ENCODE measurements at places on chromosomes 12 and 14.

DNA sequence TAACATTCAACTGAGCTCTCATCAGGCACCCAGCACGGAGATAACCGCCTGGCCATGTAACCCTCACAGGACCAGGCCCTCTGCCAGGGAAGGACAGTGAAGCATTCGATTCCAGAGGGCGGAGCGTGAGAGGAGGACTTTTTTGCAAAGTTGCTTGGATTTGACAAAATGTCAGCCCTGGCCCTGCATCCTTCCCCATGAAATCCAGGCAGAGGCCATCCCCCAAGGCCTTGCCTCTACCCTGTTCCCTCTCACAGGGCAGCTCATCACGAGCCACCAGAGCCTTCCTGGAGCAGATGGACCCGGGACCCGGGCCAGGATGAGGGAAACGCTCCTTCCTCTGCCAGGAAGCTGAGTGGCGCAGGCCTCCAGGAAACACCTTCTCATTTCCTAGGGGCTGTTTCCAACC lies 17.0 kb downstream of the CAMKK2 start:
- no peak for DNase-seq

DNA sequence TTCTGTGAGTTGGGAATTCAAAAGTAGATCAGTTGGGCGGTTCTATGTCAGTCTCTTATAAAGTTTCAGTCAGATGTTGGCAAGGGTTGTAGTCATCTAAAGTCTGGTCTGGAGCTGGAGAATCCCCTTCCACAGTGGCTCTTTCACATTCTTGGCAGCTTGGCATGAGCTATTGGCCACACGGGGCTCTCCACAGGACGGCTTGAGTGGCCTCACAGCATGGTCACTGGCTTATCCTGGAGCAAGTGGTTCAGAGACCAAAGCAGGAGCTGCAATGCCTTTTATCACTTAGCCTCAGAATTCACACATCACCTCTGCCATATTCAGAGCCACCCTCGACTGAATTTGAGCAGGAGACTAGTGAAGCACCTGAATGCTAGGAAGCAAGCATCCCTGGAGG lies 7.1 kb upstream of the KICS2 start:
- no peak for DNase-seq

DNA sequence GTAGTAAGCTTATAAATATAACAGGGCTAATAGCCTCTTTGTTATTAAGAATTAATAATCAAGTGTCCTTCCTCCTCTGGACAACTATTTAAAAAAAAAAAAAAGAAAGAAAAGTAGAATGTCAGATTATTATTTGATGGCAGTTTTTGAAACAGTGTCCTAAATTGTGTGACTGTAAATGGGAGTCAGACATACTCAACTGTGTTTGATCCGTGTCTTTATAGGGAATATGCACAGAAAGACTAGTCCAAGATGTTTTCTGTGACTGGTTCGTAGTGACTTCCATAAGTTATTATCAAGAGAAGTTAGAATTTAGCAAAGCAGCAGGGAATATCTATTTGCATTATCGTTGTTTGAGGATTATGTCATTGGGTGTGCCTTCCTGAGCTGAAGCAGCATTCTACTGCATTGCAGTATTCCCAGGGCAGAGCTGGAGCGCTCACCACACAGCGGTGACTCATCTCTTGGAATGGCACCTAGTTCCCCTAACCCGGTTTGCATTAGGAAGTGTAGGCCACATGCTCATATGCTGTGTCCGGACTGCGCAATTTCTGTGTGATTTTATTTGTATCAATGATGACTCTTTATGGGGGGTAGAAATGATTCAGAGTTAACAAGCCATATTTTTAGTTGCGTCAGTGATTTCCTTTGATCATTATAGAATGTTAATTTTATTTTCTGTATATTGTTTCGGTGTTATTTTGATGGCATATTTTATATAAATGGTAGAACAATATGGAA lies 7.9 kb downstream of the DYNC1H1 start:
- DNase-seq, result no peak

GRCh38 chr14:60647081-60647836 lies 2.0 kb downstream of the SIX1 start:
- no peak for DNase-seq

DNA sequence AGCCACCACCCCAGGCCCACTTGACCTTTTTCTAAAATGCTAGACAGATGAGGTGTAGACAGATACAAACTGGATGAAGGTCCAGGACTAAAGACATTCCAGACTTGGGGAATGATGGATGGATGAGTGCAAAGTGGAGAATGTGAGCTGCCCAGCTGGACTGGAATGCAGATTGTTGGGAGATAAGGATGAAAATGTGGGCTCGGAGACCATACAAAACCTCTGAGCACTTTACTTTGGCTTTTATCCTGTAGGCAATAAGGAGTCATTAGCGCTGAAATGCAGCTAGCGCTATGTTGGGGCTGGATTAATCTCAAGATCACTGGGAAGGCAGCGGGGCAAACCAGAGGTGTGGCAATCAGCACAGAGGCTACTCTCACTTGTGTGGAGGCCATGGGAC lies 64.7 kb upstream of the GNPNAT1 start:
- DNase-seq, result no peak

DNA sequence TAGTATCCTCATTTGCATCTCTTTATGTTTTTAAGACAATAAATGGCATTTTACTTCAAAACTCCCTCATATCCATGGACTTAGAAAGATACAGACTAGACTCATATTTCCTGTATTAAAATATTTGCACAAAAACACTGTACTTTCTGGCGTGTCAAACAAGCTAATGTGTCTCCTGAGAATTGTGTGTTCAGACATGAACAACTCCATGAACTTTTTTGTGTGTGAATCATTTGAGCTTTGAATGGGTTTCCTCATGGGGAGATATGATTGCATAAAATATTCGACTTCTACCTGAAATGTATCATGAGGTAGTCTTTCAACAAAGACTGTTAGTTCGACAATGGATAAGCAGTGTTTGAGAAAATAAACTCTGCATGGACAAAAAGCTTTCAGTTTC lies 58.8 kb downstream of the TMEM30B start:
- no peak for DNase-seq

- DNase-seq, result no peak
These were observed 417.6 kb downstream of the NAV3 start for GRCh38 chr12:78248321-78248720.

GRCh38 chr14:59247801-59248584 lies 59.5 kb downstream of the DAAM1 start:
- DNase-seq, result no peak

- no peak for DNase-seq
These were observed 54.6 kb downstream of the SPTLC2 start for GRCh38 chr14:77561881-77562280.

DNA sequence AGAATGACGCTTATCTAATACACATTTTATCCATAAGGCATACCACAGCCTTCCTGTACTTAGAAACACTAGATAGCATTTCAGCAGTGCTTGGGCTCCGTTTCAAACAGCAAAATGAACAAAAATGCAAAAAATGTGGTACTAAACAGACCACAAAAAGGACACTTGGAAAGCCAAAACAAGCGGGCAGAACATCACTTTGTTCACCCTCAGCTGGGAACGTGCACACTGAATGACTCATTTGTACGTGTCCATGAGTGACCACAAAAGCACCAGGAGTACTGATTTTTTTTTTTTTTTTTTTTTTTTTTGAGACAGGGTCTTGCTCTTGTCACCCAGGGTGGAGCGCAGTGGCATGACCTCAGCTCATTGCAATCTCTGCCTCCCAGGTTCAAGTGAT lies 8.9 kb upstream of the FOXN3 start:
- DNase-seq, result no peak

DNA sequence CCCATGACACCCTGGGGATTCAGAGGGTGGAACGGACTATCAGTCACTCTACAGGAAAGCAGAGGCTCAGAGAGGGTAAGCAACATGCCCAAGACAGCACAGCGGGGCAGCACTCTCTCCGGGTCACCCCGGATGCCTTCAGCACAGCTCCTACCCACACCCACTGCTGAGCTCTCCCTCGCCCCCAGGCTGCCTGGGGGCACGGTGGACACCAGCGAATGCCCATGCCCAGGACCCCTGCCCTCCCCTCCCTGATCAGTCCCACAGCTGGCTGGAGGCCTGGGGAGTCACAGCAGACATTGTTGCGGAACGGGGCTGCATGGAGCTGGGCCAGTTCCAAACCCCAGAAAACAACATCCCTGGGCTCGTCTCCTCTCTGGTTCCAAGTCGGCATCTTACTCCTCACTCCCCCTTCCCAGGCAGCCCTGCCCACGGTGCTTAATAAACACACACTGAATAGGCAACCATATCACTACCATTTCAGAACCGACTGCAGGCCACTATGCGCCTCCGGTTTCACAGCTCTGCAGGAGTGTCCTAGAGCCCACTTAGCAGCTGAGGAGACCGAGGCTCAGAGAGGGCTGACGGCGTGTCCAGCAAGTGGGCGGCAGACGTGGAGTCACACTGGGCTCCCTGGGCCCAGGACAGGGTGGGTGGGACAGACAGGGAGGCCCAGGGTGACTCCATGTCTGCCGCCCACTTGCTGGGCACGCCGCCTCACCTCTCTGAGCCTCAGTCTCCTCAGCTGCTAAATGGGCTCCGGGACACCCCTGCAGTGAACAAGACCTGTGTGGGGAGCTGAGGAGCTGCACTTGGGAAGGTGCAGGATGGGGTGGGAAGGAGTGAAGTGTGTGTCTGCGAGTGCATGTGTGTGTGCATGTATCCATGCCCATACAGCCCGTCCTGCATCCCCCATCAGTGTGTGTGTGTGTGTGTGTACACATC lies 27.0 kb downstream of the CCDC85C start:
- no peak for DNase-seq

DNA sequence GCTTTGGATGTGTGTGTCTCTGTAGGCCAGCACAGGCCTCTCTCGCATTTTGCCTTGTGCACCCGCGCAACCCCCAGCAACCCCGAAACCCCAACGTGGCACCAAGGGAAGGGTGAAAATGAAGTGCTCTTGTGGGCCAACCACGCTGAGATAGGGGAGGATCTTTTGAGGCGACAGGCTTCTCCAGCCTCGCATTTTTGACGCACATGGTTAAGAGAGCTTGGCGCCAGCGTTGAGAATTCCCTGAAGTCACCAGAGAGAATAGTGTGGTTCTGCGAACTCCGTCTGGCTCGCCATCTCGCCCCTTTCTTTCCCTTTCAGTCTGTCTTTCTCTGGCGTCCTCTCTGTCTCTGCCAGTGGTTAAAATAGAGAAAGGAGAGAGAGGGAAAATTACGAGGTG lies 1.9 kb upstream of the TBX3 start:
- no peak for DNase-seq

GRCh38 chr14:96649327-96649601 lies 147.1 kb downstream of the PAPOLA start:
- DNase-seq, result no peak

DNA sequence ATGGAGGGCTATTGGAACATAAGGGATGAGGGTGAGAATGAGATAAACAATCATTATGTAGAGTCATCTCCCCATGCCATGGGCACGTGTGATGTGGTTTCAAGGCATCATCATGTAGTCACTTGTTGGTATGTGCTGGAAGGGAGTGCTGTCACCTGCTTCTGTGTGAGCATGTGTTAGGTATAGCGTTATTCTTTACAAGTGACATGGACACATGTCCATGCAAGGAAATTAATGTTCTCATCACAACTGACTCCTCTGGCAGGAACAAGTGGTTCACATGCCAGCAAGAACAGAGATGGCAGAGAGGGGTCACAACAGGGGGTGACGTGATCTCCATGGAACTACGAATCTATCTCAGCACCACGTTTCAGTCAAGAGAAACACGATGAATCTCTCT lies 815.8 kb downstream of the BCL11B start:
- DNase-seq, result no peak

GRCh38 chr12:113548467-113548866 lies 76.8 kb upstream of the LHX5 start:
- no peak for DNase-seq

DNA sequence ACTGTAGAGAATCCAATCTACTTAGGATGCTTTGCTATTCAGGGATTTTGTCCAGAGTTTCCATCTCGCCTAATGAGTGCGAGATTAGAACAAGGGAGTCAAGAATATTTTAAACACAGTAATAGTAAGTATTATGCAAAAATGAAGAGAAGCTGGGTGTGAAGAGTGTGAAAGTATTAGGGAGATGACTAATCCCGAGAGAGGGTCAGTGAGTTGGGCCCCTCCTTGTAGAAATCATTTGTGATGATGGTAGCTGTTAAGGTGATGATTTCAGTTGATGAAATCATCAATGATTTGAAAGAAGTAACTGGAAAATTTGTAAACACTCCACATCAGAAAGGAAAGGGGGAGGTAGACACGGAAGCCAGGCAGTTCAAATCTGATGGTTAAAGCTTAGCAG lies 478.9 kb upstream of the MGAT4C start:
- DNase-seq, result no peak

DNA sequence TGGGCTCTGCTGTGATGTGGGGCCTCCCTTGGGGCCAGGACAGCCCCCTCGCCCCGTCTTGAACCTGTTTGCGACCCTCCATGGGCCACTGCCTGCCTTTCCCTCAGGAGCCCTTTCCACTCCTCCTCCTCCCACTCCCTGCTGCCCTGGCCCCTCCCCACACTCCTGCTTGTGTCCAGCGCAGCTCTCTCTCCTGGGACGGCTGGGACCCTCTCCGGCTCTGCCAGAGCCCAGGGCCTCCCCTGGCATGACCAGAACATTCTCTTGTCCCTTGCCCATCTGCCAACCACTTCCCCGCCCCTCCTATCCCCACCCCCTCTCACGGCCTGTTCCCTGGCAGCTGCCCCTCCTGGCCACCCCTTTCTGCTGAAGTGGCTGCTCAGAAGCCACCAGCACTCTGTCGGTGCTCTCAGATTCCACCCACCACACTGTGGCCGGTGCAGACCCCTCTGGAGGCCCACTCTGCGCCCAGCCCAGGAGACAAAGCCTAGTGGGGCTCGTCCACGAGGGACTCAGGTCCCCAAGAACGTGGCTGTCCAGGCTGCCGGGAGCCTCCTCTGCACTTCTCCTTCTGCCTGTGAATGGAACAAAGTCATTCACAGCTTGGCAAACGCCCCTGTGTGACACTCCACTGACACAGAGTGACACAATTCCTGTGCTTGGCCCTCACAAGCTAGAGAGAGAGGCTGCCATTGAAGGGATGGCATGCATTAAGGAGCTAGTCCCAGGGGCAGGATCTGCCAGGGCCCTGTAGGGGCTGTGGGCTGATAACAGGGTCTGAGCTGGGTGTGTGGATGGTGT lies 1.4 kb downstream of the ASPG start:
- DNase-seq, result no peak

GRCh38 chr14:101461891-101462290 lies 99.4 kb upstream of the DIO3 start:
- no peak for DNase-seq

- DNase-seq, result peak; percentile 77
These were observed 26.1 kb upstream of the UBC start for GRCh38 chr12:124940393-124941169.

GRCh38 chr12:11722071-11722470 lies 72.6 kb downstream of the ETV6 start:
- DNase-seq, result no peak

- DNase-seq, result peak; percentile 15
These were observed 212.0 kb downstream of the PTPRO start for GRCh38 chr12:15534322-15534721.

- DNase-seq, result no peak
These were observed 20.3 kb downstream of the KDM2B start for GRCh38 chr12:121560392-121561008.

GRCh38 chr12:28629691-28630090 lies 439.4 kb downstream of the CCDC91 start:
- no peak for DNase-seq

Data from stimulated activated naive CD8-positive, alpha-beta T cell treated with anti-CD3 and anti-CD28 coated beads, Interleukin-15, amount 100 ng/mL, for 72 hours (primary cell).